Coronary artery (tissue), 2 donors: ENCODE measurements at places on chromosomes 5 and 9.

DNA sequence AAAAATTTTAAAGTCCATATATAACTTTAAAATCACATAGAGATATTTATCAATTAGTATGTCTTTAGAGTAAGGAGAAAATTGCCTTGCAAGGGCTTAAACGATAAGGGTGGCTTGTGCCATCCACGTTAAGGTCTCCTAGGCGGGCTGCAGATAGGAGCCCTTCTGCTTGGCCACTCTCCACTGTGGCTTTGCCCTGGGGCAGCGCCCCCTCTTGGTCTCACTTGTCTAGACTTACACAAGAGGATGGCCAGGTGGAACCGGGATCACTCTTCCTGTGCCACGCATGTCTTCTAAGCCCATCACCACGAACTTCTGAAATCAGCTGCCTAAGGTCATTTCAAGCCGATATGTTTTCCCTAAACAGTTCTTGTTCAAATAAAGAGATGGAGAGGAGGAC, 2.9 kb downstream of the FPGS start:
- no peak for DNase-seq

- no peak for DNase-seq
These were observed 3.9 kb downstream of the SSNA1 start for GRCh38 chr9:137192448-137192780.

DNA sequence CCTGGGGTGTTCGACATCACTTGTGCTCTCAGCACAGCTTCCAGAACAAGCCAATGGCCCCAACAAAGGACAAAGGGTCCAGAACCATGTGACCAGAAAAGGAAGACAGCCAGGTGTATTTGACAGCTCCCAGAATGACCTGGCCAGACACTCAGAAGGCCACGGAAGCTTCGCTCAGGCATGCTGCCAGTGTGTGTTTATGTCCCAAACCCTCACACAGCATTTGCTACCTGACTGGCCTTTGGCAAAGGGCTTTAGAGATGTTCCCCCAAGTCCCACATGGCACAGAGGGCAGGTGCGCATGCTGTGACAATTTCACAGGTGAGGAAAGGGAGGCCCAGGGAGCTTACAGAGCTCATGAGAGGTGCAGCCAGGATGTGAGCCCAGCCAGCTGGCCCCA, 39.5 kb downstream of the MED10 start:
- DNase-seq = no peak

DNA sequence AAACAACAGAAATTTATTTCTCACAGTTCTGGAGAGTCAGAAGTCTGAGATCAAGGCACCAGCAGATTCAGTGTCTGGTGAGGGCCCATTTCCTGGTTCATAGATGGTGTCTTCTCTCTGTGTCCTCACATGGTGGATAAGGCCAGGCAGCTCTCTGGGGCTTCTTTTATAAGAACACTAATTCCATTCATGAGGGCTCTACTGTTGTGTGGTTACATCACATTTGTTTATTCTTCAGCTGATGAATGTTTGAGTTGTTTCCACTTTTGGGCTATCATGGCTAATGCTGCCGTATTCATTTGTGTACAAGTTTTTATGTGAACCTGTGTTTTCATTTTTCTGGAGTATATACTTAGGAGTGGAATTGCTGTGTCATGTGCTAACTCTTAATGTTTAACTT, 35.2 kb downstream of the DDX4 start:
- no peak for DNase-seq

DNA sequence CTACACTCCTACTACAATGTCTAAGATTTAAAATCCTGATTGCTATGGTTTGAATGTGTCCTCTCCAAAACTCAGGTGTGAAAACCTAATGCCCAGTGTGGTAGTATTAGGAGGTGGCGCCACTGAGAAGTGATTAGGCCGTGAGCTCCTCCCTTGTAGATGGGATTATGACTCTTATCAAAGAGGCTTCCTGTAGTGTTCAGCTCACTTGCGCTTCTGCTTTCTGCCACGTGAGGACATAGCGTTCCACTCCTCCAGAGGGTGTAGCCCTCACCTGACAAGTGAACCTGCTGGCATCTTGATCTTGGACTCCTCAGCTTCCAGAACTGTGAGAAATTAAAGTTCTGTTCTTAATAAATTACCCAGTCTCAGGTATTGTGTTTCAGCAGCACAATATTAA, 33.0 kb upstream of the WHRN start:
- no peak for DNase-seq

DNA sequence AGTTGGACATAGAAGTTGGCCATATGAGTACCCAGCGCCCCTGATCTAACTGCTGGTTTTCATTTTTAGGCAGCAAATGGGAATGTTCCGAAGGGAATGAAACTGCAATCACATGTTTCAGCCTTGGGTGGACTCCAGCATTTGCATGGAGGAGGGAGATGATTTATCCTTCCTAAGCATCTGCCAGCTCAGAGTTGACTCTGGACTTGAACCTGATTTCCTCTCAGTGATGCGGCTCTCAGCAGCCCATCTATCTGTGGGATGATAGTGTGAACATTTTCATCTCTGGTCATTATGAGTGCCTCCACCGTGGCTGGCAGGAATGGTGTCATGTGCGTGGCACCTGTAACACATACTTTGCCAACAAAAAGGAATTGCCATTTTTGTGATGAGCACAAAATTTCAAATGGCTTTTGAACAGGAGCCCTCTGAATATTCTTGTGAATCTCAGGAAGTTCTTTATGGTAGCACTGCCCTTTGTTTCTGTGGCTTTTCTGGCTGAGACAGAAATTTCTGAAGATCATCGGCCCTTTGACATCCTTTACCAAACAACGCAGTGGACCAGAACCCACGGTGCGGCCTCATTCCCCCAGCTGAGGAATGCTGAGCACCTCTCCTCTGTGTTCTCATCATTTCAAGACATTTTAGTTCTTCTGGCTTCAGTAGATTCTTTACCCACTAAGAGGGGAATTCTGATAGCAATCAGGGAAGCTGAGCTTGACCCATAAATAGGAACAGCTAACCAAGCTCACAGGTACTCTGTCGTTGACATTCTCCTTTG, 28.5 kb downstream of the FUBP3 start:
- no peak for DNase-seq

- peak; percentile 82 for DNase-seq
These were observed at the start of gene ZBTB6 for GRCh38 chr9:122912964-122913673. ZBTB6 (minus strand) TSS chr9:122913323; CDS start chr9:122912072, 1,251 bp downstream.

- no peak for DNase-seq
These were observed 6.3 kb downstream of the MEF2C start for GRCh38 chr5:88876714-88877113.

- no peak for DNase-seq
These were observed 303.5 kb downstream of the IRX1 start for GRCh38 chr5:3899093-3899492.

GRCh38 chr9:5375790-5376477, 36.3 kb upstream of the RLN1 start:
- no peak for DNase-seq

- no peak for DNase-seq
These were observed 10.6 kb upstream of the MARCHF3 start for GRCh38 chr5:127040796-127041520.

DNA sequence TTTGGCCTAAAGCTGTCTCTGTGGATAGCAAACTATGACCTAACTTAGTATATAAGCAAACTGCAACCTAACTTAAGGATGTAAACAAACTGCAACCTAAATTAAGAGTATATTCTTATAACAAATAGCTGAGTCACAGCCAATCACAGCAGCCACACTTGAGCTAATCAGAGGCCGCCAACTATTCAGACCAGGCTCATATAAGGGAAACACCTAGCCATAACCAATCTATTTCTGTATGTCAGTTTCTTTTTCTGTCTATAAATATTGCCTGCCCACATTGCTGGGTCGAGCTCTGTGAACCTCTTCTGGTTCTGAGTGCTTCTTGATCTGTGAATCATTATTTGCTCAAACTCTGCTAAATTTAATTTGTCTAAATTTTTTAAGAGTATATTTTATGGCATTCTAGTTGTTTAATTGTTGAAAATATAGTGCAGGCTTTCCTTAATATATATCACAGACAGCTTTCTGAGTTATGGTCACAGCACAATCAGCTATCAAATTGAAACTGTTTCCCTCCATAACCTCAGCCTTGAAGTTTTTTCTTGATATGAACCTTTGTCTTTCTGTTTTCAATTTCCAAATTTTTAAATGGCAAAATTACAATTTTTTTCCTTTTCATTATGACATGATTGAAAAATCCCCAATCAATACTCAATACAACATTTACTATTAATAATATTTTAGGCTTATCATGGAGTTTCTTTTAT, 327.1 kb upstream of the NUDT12 start:
- no peak for DNase-seq

GRCh38 chr9:133260334-133261102, 14.5 kb downstream of the ABO start:
- peak; percentile 60 for DNase-seq

GRCh38 chr5:16916262-16916878, 19.7 kb downstream of the MYO10 start:
- DNase-seq = no peak

DNA sequence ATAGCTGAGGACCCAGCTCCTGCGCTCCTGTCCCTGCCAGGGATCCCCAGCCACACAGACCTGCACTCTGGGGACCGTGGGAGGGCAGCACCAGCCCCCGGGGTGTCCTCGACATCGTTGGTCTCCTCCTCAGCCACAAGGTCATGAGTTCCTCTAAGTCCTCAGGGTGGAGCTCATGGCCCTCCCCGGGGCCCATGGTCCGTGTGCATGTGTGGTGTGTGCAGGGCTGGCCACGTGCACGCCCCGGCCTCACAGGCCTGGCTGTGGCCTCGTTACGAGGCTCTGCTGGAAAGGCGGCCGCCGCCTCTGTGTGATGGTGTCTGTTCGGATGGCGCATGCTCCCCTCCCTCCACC, 16.1 kb upstream of the AJM1 start:
- no peak for DNase-seq

- no peak for DNase-seq
These were observed 102.2 kb upstream of the GNA14 start for GRCh38 chr9:77750284-77750683.

GRCh38 chr9:12695474-12695873, 2.3 kb downstream of the TYRP1 start:
- DNase-seq = no peak

- no peak for DNase-seq
These were observed 84.1 kb upstream of the DMRT1 start for GRCh38 chr9:757246-757881.

DNA sequence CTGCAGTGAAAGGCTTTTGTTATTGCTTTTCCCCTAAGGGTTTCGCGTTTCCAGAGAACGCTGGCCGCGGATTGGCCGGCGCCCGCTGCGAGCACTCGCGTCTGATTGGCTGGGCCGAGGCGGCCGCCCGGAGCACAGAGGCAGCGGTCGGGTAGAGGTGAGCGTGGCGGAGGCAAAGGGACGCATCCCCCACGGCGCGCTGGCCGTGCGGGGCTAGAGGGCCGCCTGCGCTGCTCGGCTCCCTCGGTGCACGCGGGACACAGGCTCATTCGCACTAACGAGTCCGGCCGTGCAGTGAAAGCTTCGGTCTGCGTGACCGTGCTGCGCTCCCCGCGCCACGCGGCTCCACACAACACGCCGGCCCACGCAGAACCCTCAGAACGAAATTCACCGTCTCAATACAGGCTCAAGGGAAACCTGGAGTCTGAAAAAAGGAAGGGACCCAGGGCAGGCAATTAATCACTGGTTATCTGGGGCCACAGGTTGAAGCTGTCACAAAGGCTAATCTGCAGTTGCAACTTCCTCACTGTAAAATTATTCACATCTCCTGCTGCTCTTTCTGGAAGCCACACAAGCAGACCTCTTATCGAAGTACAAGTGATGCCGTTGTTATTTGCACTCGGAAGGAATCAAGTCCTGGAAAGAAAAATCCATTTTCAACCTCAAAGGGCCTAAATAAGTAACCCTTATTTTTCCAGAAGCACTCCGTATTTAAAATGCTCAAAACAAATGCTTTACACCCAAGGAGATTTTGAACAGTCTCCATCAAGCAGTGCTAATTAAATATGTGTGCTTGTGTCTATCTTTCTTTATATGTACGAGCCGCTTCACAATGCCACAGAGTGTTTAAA, 94.6 kb downstream of the ZNF608 start:
- DNase-seq = peak; percentile 81

DNA sequence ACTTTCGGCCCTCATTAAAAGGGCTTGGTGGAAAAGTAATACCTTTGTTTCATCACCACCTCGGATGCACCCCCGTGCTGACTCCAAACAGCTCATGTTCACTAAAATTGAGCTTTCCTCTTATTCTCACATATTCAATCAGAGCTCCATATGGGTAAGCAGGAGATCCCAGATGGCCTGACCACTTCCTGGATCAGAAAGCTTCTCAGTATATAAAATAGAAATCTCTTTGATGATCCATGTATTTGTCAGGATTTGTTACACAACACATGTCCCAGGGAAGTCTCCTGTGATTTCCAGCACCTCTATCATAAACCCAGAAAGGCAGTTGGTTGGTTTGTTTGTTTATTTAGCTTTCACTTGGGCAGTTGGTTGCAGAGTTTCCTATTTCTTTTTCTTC, 402.0 kb downstream of the MLLT3 start:
- DNase-seq = no peak

DNA sequence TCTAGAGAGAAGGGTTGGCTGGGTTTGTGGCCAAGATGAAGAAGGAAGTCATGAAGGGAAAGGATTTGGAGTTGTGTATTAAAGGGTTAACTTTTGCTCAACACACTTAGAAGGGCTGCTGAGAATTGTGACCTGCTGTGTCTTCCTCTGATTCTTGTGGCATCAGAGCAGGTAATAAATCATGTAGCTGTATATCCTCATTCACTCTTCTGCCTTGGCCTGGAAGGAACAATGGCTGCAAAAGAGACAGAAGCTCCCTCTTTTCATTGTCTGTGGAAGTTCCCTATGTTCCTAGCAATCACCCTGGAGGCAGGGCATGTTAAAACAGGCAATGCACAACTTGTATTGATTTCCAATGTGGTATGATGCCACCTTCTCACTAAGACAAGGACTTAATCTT, 159.1 kb downstream of the LRRC70 start:
- no peak for DNase-seq

DNA sequence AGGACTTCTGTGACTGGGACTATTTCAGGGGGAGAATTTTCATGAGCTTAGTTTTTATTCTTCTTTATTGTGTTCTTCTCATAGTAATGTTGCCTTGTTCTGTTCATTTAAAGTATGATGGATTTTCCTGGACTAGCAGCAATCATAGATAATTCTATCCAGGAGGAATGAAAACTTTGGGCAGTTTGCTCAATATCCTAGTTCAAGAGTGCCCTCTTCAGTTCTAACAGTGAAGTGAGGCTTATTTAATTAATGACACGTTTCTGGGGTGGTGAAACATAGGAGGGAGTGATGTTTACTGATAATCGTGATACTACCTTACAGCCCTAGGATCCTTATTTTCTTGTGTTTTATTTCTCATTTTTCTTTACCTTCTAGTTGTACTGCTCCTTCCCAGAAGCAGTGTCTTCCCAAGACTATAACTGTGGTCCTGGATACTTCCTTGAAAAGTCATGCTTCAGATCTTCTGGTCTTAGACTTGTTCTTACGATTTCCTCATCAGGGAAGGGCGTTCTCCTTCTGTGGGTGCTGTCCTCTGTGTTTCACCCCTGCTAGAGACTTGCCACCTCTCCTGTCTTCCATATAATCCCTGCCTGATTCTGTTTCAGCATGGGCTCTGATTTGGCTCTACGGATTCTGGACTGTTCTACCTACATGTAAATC, 57.4 kb downstream of the CFAP95 start:
- DNase-seq = no peak

GRCh38 chr5:167755420-167755819, 536.0 kb upstream of the WWC1 start:
- DNase-seq = no peak
